ENCODE measurements at places on chromosomes 11 and 22.

- no peak for DNase-seq
Observed at GRCh38 chr22:24187731-24188644, 6.7 kb downstream of the SUSD2 start.

DNA sequence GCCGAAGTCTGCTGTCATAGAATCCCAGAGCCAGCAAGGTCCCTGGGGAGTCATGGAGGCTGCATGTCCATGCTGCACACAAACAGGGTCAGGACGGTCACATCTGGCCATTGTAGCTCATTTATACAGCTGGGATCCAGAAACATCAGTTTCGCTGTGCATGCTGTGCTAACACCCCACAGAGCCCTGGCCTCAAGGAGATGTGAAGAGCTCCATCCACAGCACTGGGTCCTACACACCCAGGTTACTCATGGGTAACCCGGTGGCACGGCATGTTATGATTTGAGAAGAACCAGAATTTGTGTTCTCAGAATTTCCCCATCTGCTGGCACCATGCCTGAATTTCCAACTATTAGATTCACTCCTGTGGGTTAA lies 146.3 kb upstream of the ARHGAP20 start:
- DNase-seq: no peak

GRCh38 chr11:16126362-16126761 lies 230.0 kb downstream of the SOX6 start:
- no peak for DNase-seq

GRCh38 chr11:79330651-79331050 lies 110.2 kb downstream of the TENM4 start:
- no peak for DNase-seq

DNA sequence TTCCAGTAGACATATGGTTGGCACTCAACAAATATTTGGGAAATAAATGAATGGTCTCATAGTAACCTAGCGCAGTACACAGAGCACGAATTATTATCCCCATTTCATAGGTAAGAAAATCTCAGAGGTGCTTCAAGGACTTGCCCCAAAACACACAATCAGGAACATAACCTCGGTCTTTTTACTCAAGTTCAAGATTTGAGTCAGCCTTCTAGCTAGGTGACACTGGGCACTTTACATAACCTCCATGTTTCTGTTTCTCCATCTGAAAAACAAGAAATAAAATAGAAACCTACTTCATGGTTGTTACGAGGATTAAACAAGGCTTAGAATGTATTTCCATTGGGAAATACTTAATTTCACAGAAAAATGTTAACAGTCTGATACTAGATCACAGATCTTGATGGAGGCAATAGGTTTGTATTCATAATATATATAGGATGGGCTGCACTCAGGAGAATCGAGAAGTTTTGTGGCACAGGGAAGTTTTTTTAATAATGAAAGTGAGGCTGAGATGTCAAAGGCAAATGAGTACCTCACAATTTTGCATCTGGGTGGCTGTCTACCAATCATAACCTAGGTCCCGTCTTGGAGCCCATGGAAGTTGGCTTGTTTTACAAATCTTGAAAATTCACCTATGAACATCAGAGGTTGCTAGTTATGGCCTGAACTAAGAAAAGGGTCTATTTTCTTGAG lies 147.4 kb upstream of the ZC3H12C start:
- no peak for DNase-seq

- no peak for DNase-seq
Observed at GRCh38 chr22:43227239-43227630, 40.3 kb upstream of the TTLL12 start.

DNA sequence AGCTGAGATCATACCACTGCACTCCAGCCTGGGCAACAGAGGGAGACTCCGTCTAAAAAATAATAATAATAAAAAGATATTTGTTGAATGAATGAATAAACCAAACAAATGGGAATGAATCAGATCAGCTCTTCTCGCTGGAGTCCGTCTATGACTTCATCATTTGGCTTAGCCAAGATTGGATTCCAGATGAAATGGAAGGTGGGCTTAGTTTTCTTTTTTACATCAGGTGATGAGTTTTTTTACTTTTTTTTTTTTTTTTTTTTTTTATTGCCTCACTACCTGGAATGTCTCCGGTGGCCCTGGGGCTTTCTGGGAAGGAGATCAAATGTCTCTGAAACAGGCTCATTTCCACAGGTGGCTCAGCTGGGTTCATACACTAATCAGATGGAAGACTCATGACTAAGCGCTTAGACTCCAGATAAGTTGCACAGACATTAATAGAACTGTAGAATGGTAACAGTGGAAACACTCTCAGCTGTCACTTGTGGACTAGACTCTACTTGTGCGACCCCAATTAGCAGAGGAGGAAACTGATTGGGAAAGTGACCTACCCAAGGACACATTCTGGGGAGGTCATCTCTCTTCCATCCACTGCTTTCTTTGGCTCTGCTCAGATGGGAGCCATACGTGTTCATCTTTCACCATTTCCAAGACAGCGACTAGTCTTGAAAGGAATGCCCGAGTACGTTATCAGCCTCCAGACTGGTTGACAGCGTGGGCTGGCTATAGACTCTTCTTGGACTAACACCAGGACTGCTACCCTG lies 20.5 kb upstream of the RBFOX2 start:
- DNase-seq: no peak

DNA sequence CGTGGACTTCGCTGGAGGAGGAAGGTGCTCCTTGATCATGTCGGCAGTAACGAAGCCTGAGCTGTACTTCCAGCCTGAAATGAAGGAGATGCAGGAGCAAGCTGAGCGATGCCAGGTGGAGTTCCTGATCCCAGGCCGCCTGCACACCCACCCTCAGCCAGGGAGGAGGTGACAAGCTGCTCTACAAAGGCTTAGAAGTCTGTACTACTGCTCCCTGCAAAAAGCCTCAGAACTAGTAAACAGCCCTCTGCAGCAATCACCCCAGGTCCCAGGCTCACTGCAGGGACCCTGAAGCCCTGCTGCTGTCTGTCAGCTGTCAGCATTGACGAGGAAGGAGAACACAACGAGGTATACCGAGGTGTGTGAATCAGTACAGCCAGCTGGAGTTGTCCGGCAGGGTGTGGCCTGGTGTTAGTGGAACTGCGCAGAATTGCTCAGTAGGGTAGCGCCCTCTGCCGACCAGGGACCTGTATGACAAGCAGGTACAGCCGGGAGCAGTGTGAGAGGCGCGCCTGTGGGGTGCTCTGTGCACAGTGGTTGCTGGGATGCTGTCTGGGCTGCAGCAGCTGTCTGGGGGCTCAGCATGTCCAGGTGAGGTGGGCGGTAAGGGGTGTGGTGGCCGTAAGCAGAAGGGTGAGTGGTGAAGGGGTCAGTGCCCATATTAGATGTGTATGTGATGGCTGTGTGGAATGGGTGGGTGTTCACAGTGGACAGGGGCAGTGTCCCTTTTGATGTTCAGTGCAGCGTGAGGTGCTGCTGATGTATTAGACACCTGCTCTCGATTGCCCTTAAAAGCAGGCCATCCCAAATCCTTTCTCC lies 7.6 kb downstream of the CYB5R2 start:
- DNase-seq: peak; percentile 84

- no peak for DNase-seq
Observed at GRCh38 chr11:121385688-121386087, 66.4 kb upstream of the SORL1 start.

DNA sequence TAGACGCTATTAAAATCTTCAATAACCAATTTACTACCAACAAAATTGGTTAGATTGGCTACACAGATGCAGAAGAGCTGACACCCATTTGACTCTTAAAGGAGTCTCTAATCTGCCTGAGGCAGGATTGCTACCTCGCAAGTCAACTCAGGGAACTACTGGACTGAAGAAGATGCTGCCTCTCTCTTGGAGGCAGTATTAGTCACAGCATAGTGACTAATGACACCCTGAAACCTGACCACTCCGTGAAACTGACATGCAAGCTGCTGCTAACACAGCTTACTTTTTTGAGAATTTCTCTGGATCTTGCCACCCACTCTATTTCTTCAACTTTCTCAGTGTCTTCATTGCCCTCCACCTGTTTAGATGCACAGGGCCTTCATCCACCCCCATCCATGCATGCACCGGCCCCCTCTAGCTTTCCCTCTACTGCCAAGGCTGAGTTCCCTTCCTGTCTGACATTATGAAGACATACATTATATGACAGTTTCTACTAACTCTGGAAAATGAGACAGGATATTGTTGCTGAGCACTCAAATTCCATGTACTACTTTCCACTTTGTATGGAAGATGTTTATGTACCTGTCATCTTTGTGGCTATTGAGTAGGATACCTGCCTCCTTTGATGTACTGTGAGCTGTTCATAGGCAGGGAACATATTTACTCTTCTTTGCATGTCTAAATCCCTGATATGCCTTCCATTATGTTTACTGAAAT lies 183.2 kb downstream of the MSANTD4 start:
- DNase-seq: no peak

GRCh38 chr11:117411736-117412135 lies 84.1 kb downstream of the CEP164 start:
- no peak for DNase-seq

GRCh38 chr11:96905143-96905542 lies 515.3 kb downstream of the JRKL start:
- DNase-seq: no peak

DNA sequence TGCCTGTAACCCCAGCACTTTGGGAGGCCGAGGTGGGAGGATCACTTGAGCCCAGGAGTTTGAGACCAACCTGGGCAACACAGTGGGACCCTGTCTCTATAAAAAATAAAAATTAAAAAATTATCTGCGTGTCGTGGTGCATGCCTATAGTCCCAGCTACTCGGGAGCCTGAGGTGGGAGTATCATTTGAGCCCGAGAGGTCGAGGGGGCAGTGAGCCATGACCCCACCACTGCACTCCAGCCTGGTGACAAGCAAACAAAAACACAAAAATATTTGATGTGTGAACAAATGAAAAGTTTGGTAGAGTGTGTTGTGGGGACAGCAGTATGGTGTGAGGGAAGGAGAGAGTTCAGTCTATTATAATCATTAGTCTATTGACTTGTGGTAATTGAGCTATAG lies 90.8 kb upstream of the PARVA start:
- no peak for DNase-seq

DNA sequence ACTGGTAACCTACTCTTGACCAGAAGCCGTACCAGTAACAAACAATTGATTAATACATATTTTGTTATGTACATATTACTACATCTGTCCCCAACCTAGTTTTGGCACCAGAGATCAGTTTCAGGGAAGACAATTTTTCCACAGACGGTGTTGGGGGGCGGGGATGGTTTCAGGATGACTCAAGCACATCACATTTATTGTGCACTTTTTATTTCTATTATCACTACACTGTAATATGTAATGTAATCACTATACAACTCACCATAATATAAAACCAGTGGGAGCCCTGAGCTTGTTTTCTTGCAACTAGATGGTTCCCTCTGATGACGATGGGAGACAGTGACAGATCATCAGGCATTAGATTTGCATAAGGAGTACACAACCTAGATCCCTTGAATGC lies 15.5 kb downstream of the DGCR8 start:
- DNase-seq: peak; percentile 63

DNA sequence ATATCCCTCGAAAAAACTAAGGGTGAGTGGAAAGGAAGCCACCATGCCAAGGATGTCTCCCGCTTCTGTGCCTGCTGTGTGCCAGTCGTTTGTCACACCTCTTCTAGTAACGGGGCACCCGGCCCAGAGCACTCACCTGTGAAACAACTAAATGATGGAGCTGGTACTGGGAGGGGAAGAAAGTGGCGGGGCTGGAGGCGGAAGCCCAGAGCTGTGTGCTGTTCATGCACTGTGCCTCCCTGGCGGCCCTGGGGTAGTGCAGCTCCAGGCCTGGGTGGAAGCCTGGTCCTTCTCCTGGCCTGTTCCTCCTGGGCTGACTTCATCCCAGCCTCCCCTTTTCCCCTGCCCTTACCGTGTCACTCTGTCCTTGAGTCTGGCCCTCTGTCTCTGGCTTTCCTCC lies 130.2 kb downstream of the CEP164 start:
- no peak for DNase-seq

- no peak for DNase-seq
Observed at GRCh38 chr11:67645521-67646461, 4.7 kb downstream of the ACY3 start.

DNA sequence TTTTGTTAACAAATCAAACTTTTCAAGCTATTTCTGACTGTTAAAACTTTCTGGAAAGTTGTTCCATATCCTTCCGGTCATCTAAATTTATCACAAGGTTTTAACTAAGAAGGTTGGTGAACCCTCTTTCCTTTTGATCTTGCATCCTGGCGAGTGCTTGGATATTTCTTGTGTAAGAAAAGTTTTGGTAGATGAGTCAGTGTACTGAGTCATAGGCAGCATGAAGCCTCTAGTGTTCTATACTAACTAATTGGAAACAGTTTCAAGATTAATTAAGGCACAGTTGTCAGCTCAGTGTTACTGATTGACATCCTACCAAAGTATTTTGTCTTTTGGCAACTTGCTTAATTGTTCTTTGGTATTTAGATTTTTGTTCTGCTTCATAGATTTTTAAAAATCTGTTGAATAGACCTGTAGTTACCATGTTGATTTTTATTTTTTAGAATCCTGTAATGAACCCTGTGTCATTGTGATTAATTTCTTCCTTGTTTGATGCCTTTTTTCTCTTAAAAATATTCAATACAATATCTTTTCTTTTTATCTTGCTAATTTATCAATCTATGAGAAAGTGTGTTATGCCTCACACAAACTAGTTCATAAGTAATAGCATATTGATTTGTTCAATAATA lies 38.0 kb downstream of the METTL15 start:
- DNase-seq: no peak

DNA sequence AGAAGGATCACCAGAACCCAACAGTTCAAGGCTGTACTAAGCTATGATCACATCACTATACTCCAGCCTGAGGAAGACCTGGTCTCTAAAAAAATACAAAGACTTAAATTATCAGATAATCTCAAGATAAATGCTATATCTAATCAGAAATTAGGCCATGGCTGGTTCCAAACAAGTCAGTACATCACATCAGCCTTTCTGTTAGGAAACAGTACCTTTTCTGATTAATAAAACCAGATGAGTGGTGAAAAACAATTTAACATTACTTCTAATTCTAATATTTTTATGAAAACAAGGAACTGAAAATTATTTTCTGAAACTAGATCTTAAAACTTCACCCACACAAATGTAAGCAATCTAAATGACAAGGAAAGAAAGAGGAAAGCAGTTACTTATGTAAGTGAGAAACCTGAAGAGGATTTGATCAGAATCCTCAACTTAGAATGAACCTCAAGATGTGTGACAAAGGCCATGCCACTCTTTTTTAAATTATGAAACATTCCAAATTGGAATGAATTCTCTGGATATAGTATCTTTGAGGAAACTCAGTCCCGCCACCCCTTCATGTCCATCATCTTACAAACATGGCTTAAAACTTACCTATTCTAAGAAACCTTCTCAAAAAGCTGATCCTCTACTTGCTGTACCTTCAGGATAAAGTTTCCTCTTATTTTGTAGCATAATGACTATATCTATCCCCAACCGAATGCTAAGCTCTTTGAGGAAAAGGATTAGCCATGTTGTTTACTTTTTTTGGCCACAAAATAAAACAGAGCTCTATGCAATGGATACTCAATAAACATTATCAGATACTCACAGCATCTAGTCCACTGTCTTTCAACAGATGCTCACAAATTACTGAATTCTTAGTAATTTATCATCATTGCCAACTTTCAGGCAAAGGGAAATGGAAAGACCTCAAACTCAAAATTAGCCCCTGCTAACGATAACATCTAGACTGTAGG lies 132.0 kb downstream of the MRTFA start:
- DNase-seq: no peak
